Immature natural killer cell (primary cell): ENCODE measurements at places on chromosomes 12 and 14. TPM values are rescaled to one million over a fixed set of nuclear protein-coding genes. Genes with fewer than 3 reads are reported as not detected.

Gene RND1
- 1.7 TPM for polyA plus RNA-seq

Gene SLC2A3
- 114 TPM for polyA plus RNA-seq

Gene PMCH
- not detected for polyA plus RNA-seq

Gene CABP1
- polyA plus RNA-seq: not detected

Gene PTGER2
- 252 TPM for polyA plus RNA-seq

Gene KRT82
- not detected for polyA plus RNA-seq

Gene PROX2
- polyA plus RNA-seq: 1.7 TPM

Gene SLC25A47
- polyA plus RNA-seq: not detected

Gene KRT75
- polyA plus RNA-seq: not detected

Gene OR6C6
- polyA plus RNA-seq: not detected

Gene AJUBA
- not detected for polyA plus RNA-seq

Gene FITM1
- 0.90 TPM for polyA plus RNA-seq

Gene NAV3
- not detected for polyA plus RNA-seq

Gene ST8SIA1
- not detected for polyA plus RNA-seq

Gene KLRC4
- 28.5 TPM for polyA plus RNA-seq

Gene TMEM119
- polyA plus RNA-seq: 0.47 TPM

Gene PDE3A
- 0.08 TPM for polyA plus RNA-seq

Gene FAM186B
- not detected for polyA plus RNA-seq

Gene ACOT4
- 9.4 TPM for polyA plus RNA-seq

Gene TAS2R43
- not detected for polyA plus RNA-seq

Gene BDKRB1
- polyA plus RNA-seq: not detected

Gene LUM
- not detected for polyA plus RNA-seq

Gene NFE2
- 1.6 TPM for polyA plus RNA-seq

Gene LRP1-AS
- polyA plus RNA-seq: not detected

Gene GALNT6
- polyA plus RNA-seq: 0.91 TPM

Gene SMCO2
- not detected for polyA plus RNA-seq

Gene RASAL1
- not detected for polyA plus RNA-seq

Gene KRT77
- not detected for polyA plus RNA-seq

Gene CLEC1B
- polyA plus RNA-seq: 0.47 TPM

Gene SMIM10L1
- 12.9 TPM for polyA plus RNA-seq

Gene SDR9C7
- polyA plus RNA-seq: not detected

Gene P2RX2
- polyA plus RNA-seq: not detected

Gene GPR132
- polyA plus RNA-seq: 8.4 TPM

Gene STAC3
- polyA plus RNA-seq: not detected

Gene MYF6
- not detected for polyA plus RNA-seq

Gene SSTR1
- not detected for polyA plus RNA-seq

Gene NOP9
- polyA plus RNA-seq: 1.4 TPM

Gene CRIP2
- 18.1 TPM for polyA plus RNA-seq

Gene SLC35E3
- polyA plus RNA-seq: 13.5 TPM

Gene HNF1A
- not detected for polyA plus RNA-seq

Gene EML1
- polyA plus RNA-seq: not detected

Gene CLEC6A
- not detected for polyA plus RNA-seq

Gene C12orf50
- polyA plus RNA-seq: not detected

Gene PIANP
- polyA plus RNA-seq: not detected
